ENCODE measurements at places on chromosomes 11 and 22. TPM values are rescaled to one million over a fixed set of nuclear protein-coding genes. Genes with fewer than 3 reads are reported as not detected.

GRCh38 chr11:23976426-23976825 is 520.4 kb upstream of the LUZP2 start:
- no peak for DNase-seq

Gene LMO2
- 0.12 TPM for total RNA-seq

GRCh38 chr11:104620991-104621390 is 277.3 kb downstream of the CASP12 start:
- DNase-seq = no peak

- peak; percentile 80 for DNase-seq
Measured at GRCh38 chr11:13207665-13208594, 69.7 kb upstream of the BMAL1 start.

DNA sequence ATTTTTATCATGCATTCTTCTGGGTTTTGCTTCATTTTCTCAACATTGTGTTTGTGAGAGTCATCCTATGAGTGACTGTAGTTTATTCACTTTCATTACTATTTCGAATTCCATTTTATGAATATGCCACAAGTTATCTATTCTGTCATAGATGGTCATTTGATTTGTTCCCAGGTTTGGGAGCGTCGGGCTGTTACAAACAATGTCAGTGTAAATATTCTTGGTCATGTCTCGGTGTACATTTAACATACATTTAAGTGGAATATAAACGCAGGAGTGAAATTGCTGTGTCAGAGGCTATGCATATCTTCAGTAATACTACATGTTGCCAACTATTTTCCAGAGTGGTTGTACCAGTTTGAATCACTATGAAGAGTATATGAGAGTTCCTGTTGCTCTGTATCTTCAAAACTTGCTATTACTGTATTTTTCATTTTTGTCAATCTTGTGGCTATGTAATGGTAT is 2.4 kb downstream of the TRIM44 start:
- DNase-seq = no peak

- peak; percentile 59 for DNase-seq
Measured at GRCh38 chr11:74388678-74389327, 9.4 kb downstream of the PGM2L1 start.

- no peak for DNase-seq
Measured at GRCh38 chr11:112266410-112266778, 5.7 kb upstream of the PLET1 start.

Gene PDGFB
- 1.7 TPM for total RNA-seq

Gene AMPD3
- total RNA-seq = 14.3 TPM

Gene PYGM
- total RNA-seq = not detected

GRCh38 chr11:17702876-17703275 is 16.5 kb upstream of the MYOD1 start:
- no peak for DNase-seq

GRCh38 chr22:49087198-49087597 is 740.5 kb downstream of the BRD1 start:
- no peak for DNase-seq

GRCh38 chr11:87662287-87662686 is 513.0 kb downstream of the RAB38 start:
- DNase-seq = no peak

Gene OR52A1
- total RNA-seq = not detected

Gene SLC22A9
- total RNA-seq = not detected

DNA sequence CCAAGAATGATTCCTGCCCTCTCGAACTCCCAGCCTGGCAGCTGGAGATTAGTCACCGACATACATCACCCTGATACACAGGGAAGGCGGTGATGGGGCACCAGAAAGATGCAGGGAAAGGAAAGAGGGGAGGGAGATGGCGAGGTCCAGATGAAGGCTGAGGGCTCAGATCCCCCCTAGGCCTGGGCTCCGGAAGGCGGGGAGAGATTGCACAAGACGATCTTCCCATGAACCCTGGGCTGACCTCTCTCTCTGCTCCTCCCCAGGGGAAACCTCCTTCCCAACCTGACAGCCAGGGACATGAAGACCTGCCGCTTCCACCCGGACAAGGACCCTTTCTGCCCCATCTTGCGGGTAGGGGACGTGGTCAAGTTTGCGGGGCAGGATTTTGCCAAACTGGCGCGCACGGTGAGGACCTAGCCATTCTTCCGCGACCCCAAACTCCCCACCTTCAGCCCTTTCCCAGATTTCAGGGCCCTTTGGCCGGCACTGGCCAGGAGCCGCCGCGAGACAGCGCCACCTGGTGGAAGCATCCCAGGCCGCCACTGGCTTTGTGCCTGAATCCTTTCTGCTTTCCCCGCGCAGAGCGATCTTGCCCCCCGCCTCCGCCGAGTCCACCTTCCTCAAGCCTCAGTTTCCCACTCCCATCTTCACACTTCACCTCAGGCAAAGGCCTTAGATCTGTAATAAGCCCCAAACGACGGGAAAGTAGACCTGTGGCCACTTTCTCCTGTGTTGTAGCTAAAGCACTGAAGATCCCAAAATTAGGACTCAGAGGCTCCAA is 11.5 kb downstream of the P2RX3 start:
- peak; percentile 48 for DNase-seq

DNA sequence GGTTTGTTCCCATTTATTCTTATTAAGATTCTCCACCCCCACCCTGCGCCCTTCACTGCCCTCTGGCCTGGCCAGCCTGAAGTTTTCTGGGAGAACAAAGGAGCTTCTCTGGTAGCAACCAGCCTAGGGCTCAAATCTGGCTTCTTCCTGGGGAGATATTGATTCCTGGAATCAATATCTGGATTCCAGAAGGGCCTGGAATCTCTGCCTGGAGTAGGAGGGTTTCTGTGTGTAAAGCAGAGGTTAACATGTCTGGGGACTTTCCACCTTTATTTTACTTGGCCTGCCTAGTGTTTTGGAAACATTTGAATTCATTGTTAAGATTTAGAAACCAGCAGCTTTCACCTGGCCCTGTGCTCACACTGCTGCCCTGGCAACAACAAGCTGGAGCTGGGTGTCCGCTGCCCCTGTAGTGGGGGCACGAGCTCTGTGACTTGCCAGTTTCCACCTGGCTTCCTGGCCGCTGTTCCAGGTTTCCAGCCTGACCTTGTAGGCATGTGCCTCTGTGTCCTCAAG is 5.5 kb downstream of the C11orf91 start:
- no peak for DNase-seq

GRCh38 chr22:30221121-30221992 is 25.2 kb downstream of the LIF start:
- DNase-seq = no peak

DNA sequence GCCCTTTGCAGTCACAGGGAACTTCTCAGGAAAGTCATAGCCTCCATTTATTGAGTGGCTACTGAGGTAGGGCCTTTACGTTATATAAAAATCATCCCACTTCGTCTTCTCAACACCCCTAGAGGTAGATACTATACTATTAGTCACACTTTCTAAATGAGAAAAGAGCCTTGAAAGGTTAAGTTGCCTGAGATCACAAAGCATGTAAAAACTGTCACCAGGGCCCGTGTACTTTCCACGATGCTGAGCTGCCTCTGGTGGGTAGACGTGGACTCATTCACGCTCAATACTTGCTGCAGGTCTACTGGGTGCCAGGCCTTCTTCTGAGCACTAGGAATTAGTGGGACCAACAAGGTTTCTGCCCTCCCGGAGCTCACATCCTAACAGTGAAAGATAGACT is 16.3 kb downstream of the CHRDL2 start:
- no peak for DNase-seq

Gene SORL1
- 1.3 TPM for total RNA-seq

DNA sequence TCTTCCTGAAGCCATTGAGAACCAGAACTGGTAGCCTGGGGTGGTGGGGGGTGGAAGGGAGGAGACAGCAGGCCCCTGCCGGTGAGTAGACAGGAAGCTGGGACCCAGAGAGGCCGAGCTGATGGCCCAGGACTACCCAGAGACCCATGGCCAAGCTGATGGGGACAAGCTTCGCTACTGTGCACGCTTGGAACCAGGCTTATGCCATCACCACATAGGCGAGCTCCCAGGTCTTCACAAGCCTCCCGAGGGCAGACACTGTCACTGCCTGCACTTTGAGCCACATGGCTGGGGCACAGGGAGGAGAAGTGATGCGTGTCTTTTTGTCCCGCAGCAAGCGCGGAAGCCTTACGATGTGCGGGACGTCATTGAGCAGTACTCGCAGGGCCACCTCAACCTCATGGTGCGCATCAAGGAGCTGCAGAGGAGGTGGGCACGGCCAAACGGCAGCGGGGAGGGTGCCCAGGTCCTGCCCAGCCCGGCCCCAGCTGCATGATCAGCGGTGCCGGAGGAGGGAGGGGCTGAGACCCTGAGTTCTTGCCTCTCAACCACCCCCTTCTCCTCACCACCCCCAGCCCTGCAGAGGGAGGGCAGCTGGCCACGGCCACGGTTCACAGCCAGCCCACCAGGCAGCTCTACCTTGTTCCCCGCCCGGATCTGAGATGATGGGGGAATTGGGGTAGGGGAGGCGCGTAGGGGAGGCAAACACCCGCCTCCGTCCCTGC is 76.0 kb upstream of the KCNQ1OT1 start:
- DNase-seq = no peak

- DNase-seq = no peak
Measured at GRCh38 chr11:100949443-100949842, 180.2 kb downstream of the PGR start.

Gene RBMXL2
- not detected for total RNA-seq

DNA sequence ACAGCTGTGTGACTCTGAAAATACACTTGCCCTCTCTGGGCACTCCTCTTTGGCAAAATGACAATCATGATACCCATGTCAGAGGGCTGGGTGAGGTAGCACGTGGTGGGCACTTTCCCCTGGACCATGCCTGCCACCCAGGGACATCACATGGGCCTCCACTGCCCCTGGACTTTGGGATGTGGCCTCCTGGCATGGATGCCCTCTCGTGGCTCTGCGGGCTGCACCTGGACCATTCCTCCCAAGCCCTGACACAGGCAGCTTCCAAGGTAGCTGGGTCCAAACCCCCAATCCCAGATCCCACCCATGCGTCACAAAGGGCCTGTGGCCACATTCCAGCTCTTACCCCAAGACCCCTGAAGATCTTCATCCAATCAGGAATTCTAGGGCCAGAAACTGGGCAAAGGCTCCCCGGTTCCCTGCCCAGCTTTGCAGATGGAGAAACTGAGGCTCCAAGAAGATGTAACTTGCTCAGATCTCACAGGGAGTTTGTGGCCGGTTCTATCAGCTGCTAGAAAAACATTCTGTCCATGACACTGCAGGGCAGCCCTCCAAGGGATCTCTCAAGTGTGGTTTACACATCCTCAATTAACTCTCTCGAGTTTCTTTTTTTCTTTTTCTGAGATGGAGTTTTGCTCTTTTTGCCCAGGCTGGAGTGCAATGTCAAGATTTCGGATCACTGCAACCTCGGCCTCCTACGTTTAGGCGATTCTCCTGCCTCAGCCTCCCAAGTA is 35.4 kb upstream of the CYB5R3 start:
- no peak for DNase-seq

- DNase-seq = peak; percentile 81
Measured at GRCh38 chr11:121722431-121723245, 269.9 kb upstream of the SORL1-AS1 start.

DNA sequence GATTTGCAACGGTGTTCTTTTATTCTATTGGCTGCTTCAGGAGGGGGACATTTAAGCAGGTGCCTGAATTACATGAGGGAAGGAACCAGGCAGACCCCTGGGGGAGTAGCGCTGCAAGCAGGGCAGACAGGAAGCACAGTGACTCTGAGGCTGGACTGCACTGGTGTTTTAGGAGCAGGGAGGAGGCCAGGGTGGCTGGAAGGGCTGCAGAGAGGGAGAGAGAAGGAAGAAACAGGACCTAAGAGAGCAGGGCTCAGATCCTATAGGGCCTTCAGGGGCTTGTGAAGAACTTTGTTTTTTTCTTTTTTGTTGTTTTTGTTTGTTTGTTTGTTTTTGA is 62.5 kb upstream of the SORL1-AS1 start:
- DNase-seq = no peak

GRCh38 chr11:639332-639955 is 2.4 kb downstream of the DRD4 start:
- DNase-seq = no peak

DNA sequence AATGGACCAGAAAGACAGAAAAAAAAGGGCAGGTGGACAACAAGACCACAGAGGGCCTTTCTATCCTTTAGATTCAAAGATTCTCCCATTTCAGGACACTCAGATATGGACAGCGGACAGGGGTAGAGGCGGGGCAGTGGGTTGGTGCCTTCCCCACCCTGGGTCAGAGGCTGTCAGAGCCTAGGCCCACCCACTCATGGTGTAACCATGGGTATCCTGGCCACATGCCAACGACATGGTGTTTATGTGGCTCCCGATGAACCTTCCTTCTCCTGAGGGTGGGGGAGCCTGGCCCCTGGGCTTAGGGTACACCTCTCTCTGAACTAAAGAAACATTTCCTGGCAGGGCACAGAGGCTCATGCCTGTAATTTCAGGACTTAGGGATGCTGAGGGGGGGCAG is 14.3 kb upstream of the P2RY2 start:
- no peak for DNase-seq

GRCh38 chr11:1970956-1971355 is 23.8 kb downstream of the MRPL23 start:
- DNase-seq = no peak

Gene ACR
- total RNA-seq = not detected

Gene PHETA2
- 5.2 TPM for total RNA-seq

DNA sequence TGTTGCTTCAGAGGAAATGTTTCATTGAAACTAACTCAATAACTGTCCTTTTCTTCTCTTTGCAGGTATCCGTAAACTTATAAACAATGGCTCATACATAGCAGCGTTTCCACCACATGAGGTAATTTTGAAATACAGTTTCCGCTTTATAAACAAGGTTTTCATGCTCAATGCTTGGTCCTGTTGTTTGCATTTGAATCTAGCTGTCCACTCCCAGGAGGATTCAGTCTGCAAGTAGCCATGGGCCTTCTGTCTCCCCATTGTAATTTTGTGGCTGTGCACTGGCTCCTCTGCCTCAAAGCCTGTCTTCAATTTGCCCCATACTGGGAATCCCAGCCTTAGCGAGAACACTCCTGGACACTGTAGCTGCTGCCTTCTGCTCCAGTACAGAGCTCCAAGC is 34.7 kb downstream of the MUC15 start:
- DNase-seq = no peak

DNA sequence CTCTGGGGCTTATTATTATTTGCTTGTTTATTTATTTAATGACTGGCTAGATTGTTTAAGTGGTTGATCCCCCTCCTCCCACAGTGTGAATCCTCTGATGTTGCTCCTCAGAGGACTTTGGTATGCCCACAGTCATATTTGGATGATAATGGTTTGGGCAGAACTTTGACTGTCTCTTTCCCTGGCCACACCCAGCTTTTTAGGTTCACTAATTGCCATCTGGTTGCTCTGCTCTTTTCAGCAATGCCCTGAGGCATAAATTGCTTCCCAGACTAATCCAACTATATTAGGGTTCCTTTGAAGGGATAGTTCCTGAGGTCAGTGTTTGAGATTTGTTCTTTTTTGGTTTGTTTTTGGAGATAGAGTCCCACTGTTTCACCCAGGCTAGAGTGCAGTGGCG is 99.3 kb upstream of the RRM1 start:
- DNase-seq = peak; percentile 75
